ENCODE measurements at places on chromosomes 16 and 17.

GRCh38 chr16:50400967-50401348, 32.2 kb upstream of the BRD7 start:
- DNase-seq: no peak

GRCh38 chr17:71460943-71461342, 659.9 kb upstream of the SOX9 start:
- no peak for DNase-seq

DNA sequence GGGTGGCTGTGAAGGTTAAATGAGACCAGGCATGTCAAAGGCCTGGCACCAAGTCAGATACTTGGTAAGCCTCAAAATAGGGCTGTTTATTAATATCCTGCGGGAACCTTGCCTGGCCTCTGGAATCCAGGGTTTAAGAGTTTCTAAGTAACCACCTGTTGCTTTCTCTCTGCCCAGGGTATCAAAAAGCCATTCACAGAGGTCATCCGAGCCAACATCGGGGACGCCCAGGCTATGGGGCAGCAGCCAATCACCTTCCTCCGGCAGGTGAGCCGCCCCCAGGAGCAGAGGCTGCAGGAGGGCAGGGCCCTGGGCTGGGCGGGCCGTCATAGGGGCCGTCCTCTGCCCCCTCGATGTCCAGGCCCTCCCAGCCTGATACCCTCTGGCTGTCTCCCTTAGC, 13.3 kb downstream of the GPT2 start:
- no peak for DNase-seq

DNA sequence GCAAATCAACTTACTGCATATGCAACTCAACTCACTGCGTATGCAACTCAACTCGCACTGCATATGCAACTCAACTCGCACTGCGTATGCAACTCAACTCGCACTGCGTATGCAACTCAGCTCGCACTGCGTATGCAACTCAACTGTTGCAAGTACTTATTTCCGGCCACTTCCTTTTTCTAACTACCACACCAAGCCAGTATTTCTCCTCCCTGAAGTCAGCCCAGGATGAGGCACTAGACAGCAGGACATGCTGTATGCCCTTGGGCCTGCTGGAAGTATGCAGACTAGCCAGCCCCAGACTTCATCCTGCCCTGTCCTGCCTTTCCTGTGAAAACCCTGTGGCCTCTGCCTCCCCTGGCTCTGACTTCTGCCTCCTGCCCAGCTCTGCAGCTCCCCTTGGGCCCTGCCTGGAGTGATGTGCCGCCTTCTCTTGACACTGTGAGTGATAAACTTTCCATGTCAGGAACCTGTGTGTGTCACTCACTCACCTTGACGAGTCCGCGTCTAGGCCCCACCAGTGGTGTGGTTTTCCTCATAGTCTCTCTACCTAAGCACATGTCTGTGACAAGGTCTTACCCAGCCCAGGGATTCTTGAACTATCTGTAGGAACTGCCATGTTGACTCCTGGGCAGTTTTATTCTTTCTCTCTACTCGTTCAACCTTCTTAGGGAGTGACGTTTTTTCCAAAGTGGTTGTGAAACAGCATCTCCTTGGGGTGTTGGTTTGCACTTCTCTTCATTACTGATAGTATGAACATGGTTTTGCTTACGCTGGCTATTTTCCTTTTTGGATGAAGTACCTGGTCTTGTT, 16.4 kb downstream of the ZNF778 start:
- DNase-seq: no peak

DNA sequence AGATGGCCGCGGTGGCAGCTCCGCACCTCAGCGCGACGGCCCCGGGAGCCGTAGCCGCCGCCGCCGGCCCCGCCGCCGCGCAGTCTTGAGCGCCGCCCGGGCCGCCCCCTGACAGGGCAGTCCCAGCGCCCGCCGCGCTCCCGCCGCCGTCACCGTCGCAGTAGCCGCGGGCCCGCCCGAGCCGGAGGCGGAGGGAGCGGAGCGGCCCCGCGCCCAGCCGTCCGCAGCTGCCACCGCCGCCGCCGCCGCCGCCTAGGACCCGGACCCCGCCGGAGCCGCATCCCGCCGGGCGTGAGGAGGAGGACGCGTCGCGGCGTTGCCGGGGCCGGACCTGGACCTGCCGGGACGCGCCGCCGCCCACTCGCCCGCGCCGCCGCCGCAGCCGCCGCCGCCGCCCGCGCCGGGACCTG, 218 bp downstream of the TNRC6C start:
- DNase-seq: no peak

GRCh38 chr17:16255481-16255921, 38.5 kb downstream of the PIGL start:
- no peak for DNase-seq

DNA sequence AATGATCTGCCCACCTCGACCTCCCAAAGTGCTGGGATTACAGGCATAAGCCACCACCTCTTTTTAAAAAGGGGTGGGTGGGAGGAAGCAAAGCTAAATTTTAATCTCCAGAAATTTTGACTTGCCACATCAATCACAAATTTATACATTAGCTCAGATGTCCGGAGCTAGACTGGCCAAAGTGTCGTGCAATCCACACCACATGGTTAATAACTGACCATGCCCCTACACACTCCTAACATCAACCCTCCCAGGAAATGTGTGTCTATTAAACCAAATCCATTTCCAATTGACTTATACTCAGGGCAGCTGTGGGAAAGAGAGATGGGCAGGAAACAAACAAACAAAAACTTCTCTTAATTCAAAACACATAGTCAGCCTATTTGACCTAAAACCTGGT, 29.9 kb downstream of the SMURF2 start:
- no peak for DNase-seq

DNA sequence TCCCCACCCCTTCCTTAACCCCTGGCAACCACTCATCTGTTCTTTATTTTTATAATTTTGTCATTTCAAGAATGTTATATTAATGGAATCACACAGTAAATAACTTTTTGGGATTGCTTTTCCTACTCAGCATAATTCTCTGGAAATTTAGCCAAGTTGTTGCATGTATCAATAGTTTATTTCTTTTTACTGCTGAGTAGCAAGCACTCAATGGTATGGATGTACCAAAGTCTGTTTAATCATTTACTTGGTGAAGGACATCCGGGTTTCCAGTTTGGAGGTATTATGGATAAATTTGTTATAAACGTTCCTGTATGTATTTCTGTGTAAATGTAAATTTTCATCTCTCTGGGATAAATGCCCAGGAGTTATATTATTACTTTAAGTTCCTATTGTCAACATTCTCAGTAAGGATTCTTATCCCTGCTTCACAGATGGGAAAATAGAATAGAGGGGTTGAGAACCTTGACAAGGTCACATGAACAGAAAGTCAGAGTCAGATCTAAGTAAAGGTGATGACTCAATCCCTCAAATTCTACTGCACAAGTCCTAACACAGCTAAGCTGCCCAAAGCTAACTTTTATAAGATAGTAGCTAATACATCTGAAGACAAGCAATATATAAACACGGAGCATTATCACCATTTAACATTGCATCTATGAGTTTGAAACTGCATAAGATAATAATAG, 62.4 kb upstream of the MTMR4 start:
- DNase-seq: no peak
